ENCODE measurements at places on chromosomes 5 and 9.

- no peak for DNase-seq
Observed at GRCh38 chr9:26850995-26851394, 41.6 kb downstream of the CAAP1 start.

DNA sequence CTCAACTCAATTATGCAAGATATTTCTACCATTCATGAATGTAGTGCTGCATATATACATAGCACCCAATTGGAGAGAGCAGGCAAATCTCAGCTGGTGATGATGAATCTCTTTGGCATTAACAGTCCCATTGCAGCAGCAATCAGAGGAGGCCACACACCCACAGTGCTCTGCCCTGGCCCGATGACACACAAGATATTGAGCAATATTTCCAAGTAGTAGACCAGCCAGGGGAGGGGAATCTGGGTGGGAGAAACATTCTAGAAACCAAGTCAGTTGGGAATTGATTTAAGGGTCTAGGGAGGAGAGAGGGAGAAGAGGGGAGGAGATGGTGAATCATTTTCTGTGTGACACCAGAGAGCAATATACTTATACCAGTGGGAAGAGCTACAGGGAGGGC lies 14.9 kb upstream of the C5orf63 start:
- DNase-seq, result no peak

DNA sequence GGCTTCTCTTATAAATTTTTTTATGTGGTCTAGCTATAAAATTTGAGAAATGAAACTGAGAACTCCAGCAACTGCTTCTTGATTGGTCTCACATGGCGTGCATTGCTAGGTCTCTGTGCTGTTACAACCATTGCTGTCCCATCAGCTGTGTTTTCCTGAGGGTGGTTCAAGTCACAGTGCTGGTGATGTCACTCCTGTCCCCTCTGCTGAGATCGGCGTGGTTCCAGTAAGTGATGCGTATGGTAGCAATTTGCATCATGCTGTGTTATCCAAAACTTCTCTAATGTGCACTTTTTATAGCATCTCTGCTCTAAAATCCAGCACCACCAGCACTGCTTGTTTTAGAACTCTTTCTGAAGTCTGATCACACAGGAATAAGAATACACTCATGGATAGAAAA lies 112.6 kb upstream of the ZNF608 start:
- DNase-seq, result no peak

DNA sequence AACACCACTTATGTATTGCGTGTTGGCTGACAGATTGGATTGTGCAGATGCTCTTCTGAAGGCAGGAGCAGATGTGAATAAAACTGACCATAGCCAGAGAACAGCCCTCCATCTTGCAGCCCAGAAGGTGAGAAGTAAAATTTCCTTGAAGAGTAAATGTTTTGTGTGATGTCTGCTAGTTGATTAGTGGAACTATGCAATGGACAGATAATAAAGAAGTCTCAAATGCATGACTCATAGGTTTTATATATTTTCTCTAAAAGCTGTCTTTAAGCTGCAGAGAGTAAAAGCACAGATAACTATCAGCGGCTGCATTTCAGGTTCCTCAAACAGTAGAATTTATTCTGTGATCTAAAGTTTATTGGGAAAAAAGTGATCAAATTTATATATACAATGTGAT lies 27.4 kb downstream of the INVS start:
- DNase-seq, result no peak

DNA sequence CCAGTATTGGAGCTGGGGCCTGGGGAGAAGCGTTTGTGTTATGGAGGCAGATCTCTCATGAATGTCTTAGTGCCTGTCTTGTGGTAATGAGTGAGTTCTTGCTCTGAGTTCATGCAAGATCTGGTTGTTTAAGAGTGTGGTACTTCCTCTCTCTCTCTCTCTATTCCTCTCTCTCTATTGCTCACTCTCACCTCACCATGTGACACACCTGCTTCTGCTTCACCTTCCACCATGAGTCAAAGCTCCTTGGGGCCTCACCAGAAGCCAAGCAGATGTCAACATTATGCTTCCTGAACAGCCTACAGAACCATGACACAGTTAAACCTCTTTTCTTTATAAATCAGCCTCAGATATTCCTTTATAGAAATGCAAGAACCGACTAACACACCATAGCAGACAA lies 242.7 kb upstream of the ADRA1B start:
- DNase-seq, result no peak

- DNase-seq, result no peak
Observed at GRCh38 chr5:170108266-170108785, 2.6 kb downstream of the FOXI1 start.

- DNase-seq, result no peak
Observed at GRCh38 chr5:156819537-156819936, 30.6 kb upstream of the PPP1R2B start.

- DNase-seq, result no peak
Observed at GRCh38 chr9:103458826-103459225, 463.7 kb downstream of the CYLC2 start.

DNA sequence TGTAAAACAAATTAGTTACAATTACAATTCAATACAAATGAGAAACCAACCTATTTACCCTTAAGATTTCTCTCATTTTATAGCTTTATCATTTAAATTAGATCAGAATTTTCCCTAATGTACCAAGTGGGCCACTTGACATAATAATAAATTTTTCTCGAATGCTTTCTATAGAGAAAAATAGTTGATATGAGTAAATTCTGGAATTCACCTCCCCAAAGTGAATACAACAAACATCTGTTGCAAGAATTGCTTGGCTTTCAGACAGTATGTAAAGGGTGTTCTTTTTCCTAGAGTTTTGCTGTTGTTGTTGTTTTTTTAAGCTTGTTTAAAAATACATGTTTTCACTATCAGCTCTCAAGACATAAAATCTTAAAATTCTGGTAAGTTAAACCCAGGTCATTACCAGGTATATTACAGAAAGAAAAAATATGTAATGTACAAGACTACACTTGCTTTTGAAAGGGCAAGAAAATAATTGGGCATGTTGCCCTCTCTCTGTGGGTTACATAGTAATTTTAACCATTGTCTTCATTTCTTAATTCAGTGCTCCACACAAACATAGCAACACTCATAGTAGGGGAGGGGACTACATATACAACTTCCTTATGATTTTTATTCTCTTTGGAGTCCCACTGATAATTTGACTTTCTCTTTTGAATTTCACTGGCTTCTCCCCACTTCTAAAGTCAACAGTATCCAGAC lies 200.6 kb downstream of the ARL15 start:
- DNase-seq, result no peak

DNA sequence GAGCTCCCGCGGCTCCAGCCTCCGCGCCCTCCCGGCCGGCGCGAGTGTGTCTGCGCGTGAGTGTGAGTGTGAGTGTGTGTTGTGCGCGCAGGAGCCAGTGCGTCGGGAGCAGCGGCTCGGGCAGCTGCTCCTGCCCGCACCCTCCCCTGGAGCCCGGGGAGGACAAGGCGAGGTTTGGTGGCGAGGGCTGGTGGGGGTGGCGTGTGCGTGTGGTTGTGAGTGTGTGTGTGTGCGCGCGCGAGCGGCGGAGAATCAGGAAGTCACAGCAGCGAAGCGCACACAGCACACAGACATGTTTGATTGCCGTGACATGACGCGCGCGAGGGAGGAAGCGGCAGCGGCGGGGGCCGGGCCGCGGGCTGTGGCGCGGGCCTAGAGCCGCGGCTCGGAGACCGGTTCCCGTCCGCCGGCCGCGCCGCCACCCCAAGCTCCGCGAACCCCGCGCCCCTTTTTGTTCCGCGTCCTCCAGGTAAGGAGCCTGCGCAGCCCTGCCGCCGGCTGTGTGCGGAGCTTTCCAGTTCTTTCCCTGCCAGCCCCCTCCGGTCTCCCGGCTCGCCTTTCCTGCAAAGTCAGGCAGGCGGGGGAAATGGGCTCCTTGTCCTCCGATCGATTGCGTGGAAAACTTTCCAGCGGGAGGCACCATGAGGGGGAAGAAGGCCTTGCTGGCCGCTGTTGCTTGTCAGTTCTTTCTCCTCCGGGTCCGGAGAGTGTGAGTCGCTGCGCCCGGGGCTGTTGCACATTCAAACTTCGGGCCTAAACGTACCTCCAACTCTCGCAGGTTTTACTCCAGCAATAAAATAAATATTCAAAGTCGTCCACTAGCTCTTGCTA lies 2.4 kb downstream of the SMARCA2 start:
- DNase-seq, result peak; percentile 82

DNA sequence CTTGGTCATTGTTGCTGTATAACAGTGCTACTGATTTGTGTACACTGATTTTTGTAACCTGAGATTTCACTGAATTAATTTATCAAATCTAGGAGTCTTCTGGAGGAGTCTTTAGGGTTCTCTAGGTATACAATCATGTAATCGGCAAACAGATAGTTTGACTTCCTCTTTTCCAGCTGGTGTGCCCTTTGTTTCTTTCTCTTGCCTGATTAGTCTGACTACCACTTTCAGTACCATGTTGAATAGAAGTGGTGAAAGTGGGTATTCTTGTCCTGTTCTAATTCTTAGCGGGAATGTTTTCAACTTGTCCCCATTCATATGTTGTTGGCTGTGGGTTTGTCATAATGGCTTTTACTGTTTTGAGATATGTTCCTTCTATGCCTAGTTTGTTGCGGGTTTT lies 24.7 kb upstream of the RANBP6 start:
- DNase-seq, result no peak

DNA sequence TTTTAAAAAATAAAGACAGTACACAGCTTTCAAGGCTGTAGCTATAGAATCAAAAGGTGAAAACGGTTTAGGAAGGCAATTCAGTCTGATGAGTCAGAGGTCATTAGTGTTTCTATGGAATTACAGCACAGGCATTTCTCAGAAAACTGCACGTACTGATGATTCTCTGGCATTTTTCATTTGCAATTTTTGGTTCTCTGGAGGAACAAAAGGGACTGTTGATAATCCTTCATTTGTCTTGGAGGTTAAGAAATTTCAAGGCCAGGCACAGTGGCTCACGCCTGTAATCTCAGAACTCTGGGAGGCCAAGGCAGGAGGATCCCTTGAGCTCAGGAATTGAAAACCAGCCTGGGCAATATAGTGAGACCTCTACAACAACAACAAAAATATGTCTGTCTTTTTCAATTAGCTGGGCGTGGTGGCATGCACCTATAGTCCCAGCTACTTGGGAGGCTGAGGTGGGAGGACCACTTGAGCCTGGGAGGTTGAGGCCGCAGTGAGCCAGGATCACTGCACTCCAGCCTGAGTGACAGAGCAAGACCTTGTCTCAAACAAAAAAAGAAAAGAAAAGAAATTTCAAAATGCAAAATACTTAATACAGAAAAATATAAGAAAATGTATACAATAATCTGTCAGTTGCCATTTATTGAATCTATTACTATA lies 27.3 kb downstream of the NR6A1 start:
- DNase-seq, result no peak

DNA sequence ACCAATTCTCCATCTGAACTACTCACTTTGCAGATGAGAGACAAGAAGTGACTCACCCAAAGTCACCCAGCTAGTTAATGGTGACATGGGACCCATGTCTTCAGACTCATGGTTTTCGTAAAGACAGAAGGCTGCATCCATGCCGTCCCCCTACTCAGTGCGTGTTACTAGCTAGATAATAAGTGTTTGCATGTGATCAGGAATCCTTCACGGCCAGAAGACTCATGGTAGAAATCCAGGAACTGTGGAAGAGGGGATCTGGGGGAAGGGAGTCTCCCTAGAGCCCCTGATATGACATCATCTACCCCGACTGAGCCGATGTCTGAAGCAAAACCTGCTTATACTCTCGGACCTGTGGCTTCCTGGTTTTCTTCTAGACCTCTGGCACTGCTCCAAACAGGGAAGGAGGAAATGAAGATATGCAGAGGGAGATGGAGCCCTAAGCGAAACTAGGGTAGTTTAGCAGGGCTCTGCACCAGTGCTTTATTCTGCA lies 3.3 kb downstream of the RNF183 start:
- DNase-seq, result no peak

DNA sequence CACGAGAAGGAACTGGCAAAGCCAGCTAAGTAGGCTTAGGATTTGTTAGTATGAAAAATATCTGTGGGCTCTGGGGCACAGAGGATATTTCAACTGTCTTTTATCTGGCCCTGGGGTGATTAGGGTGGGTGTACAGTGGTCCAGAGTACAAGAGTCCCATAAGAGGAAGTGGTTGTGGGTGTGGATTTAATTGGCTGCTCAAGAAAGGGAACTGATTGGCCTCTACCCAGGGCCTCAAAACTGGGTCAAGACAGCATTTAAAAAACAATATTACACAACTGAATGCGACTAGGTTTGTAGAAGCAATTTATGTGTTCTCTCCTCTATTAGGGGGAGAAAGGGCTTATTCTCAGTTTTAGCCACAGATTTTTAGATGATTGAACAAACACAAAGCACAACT lies 1353.4 kb upstream of the WWC1 start:
- DNase-seq, result no peak

- DNase-seq, result no peak
Observed at GRCh38 chr5:135011355-135012032, 22.5 kb downstream of the PITX1 start.

GRCh38 chr9:120919843-120920805 lies 6.5 kb downstream of the TRAF1 start:
- DNase-seq, result no peak

DNA sequence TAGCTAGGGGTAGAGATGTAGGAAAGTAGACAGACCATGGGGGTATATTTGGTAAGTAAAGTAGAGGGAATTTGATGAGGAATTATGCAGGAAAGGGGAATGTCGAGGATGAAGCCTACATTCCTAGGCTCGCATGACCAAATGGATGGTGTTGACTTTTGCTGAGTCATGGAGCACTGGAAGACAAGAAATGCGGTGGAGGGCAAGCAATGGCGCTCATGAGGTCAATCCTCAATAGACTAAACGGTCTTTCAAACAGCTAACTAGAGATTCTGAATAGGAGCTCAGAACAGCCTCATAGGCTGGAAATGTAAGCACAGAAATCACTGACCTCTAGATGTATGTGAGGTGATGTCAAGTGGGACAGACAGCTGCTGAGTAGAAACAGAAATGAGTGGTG lies 50.7 kb upstream of the FST start:
- no peak for DNase-seq

DNA sequence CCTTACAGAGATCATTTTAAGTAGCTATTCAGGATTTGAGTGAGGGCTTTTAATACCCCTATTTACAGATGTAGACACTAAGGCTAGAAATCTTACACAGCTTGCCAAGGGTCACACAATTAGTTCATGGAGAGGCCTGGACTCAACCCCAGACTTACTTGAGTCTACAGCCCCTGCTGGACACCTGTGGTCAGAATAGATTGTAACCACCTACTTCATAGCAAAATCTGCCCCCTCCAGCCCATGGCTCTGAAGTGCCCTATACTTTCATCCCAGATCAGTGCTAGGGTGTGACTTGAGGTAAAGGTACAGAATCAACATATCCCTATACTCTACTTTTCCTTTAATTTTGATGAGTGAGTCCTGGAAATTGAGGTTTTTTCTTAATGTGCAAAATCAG lies 291.3 kb downstream of the ADGRV1 start:
- no peak for DNase-seq

GRCh38 chr5:168608386-168608785 lies 29.2 kb upstream of the PANK3 start:
- DNase-seq, result no peak

GRCh38 chr9:104948277-104948676 lies 20.3 kb upstream of the ABCA1 start:
- no peak for DNase-seq

Measured in effector memory CD8-positive, alpha-beta T cell (primary cell).